ENCODE measurements at places on chromosomes 5 and 9.

- DNase-seq, result no peak
These were observed 548.3 kb downstream of the SEMA5A start for GRCh38 chr5:8997542-8998070.

DNA sequence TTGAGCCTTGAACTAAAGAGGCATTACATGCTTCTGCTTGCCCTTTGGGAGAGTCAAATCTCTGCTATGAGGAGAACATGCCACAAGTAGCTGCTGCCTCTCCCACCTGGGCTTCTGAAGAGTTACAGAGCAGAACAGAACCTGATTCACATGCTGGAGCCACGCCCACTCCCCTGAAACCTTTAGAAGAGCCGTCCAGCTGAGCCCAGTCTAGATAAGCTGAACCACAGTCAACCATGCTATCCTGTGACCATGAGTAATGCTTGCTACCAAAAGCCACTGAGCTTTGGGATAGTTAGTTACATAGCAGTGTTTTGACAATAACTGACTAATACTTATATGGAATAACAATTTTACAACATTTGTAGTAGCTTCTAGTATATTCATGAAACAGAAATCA is 111.0 kb upstream of the VCAN start:
- DNase-seq, result no peak

DNA sequence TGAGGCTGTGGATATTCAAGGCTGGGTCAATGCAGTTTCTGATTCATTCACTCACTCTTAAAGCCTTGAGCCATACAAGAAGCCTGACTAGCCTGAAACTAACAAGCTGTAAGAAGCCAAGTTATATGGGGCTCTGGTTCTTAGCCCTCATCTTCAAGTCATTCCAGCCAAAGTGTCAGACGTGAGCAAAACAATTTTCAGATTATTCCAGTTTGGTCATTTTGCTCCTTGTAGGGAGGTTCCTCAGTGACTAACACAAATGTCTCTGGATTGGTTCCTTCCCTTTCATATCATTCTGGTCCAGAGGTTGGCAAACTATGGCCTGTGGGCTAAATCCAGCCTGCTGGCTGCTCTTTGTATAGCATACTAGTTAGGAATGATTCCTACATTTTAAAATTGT is 12.5 kb upstream of the SHOC1 start:
- DNase-seq, result no peak

- peak; percentile 8 for DNase-seq
These were observed 268.2 kb upstream of the RFX3 start for GRCh38 chr9:3793971-3794383.

GRCh38 chr5:92147266-92147665 is 764.1 kb upstream of the ARRDC3 start:
- DNase-seq, result no peak

GRCh38 chr5:96125231-96125891 is 163.7 kb upstream of the ELL2 start:
- peak; percentile 71 for DNase-seq

All from muscle of back (tissue), 13 donors.